ENCODE measurements at places on chromosomes 3 and 15.

- peak; percentile 81 for DNase-seq
Measured at GRCh38 chr3:68876112-68876713, 56.1 kb downstream of the TAFA4 start.

- no peak for DNase-seq
Measured at GRCh38 chr3:194283221-194284006, 67.7 kb downstream of the CPN2 start.

DNA sequence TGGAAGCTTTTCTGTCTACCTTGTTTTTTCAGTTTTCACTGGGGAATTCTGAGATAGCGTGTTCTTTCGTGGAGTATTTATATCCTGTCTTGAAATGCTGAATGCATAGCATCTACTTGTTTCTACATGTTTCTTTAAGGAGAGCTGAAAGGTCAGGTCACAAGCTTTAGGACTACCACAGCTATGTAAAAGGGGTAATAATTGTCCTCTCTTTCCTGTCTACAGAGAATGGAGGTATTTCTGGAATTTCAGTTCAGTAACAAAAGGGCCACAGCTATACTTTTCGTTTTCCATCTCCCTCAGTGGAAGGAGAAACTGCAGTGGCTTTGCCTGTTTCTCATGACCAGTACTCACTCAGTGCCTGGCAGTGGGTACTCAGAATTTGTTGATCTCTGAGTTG lies 4.7 kb downstream of the INAFM2 start:
- no peak for DNase-seq

DNA sequence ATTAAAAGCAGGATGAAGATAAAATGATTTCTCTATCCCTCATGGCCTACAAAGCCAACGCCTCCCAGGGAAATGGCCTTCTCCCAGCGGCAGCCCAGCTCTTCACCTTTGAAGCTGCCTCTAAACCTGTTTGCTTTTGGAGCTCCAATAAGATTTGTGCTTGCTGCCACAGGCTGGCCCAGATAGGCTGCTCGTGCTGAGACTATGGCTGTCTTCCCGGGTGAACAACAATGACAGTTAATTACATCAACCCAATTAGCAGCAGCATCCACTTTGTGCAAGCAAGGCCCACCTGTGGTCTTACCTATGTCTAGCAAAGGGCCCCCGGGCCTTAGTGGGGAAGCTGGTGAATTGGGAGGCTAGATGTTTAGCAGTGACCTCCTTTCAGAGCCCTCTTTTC lies 179.6 kb downstream of the P3H2 start:
- DNase-seq: no peak

DNA sequence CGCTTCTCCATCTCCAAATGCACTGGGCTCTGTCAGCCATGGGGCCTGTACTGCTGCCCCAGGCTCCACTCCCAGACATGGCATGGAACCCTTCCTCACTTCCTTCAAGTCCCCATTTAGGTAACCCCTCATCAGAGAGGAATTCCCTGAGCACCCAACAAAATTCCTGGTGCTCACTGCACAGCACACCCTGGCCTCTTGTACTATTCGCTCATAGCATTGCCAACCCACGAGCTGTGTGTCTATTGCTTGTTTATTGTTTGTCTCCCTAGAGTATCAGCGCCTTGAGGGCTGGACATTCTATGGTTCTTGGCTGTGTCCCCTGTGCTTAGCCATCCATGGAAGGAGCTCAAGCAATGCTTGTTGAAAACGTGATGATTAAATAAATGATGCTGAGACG lies 46.1 kb upstream of the SLCO2A1 start:
- no peak for DNase-seq
